Stimulated activated CD4-positive, alpha-beta T cell treated with anti-CD3 and anti-CD28 coated beads, Interleukin-1b, Interleukin-23, amount 100 ng/mL, for 1 hour (primary cell): ENCODE measurements at places on chromosomes 5 and 9.

GRCh38 chr9:127944586-127945218, 7.0 kb upstream of the DPM2 start:
- no peak for DNase-seq

GRCh38 chr9:111195766-111196165, 134.3 kb downstream of the OR2K2 start:
- DNase-seq = no peak

GRCh38 chr9:6942406-6942805, 184.6 kb downstream of the KDM4C start:
- no peak for DNase-seq

GRCh38 chr5:15266229-15266628, 233.8 kb upstream of the FBXL7 start:
- no peak for DNase-seq

DNA sequence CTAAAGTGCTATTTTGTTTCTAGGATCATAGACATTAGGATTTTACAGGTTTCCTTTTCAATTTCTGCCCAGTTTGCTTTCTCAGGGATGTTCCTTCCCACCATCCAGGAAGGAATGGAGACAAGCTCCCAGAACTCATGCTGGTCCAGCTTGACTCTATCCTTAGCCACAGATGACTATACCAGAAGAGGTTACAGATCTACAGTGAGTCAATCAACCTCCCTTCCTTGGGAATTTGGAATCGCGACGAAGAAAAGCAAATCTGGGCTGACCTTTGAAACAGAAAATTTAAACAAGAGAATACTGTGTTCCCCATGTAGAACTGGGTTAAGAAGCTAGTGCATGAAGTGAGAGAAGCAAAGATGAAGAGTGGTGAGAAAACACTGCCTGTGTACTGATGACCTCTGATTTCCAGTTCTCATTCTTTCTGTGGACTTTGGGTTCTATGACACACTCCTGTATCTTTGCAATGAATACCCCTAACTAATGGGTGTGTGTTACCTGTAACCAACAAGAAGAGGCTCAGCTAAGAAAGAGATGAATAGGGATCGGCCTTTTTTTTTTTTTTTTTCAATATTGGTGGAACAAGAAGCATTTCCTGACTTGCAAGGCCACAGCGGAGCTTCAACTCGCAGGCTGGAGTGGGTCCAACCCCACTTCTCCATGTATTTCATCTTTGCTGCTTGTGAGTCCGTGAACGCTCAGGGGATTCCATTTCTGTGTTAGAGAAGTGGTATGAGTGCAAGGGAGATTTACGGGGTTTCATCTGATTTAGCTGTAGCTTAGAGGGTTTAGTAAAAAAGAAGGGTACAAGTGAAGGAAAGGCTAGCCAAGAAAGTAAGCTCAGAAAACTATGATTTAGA, 563.9 kb upstream of the CLINT1 start:
- no peak for DNase-seq

DNA sequence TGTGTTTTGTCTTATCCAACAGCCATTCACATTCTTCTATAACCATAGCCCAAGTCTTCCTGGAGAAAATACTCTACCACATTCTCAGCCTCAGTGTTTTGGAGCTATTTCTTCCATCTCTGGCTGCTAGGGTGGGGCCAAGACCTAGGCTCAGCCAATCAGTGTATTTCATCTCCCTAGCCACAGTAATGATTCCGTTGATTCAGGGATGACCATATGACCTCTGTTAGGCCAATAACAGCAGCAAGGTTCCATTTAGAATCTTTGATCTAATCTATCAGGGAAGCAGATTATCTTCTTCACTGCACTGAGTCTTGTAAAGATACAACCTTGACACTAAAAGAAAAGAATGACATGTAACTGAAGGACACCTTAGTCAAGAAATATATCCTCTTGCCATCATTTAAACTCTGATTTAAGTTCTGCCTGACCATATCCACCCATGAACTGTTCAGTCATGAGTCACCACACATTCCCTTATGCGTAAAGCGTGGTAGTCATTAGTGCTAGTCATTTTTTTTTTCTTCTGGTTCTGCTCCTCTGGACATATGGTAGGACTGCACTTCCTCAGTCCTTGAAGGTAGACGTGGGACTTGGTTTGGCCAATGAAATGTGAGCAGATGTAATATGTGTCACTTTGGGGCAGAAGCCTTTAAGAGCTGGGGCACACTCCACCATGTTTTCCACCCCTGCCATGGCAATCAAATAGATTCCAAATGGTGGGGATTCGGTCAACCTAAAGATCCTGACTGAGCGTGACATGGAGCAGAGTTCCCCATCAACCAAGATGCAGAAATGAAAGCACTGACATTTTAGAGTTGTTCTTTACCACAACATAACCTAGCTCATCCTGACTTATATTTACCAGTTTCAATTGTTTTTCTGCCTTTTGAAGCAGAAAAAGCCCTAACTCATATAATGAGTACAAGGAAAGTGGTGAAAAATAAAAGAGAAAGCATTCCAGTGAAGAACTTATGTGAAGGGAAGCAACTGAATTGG, 12.7 kb upstream of the PRELID2 start:
- no peak for DNase-seq

DNA sequence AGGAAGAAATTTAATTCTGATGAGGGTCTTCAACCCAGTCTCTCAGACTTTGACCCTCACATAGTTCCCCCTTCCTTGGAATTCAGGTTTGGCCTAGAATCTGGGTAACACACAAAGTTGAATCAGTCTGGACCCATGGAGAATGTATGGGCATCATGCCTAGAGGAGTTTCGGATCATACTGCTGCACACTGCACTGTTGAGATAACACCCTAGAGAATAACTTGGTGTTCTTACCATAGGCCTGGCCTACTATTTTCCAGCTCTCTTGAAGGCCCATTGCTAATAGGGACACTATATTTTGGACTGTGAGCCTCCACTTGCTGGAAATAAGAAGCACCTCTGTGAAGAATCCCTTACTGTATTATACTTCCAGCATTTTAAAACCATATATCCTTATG, 413.5 kb downstream of the PLK2 start:
- no peak for DNase-seq

DNA sequence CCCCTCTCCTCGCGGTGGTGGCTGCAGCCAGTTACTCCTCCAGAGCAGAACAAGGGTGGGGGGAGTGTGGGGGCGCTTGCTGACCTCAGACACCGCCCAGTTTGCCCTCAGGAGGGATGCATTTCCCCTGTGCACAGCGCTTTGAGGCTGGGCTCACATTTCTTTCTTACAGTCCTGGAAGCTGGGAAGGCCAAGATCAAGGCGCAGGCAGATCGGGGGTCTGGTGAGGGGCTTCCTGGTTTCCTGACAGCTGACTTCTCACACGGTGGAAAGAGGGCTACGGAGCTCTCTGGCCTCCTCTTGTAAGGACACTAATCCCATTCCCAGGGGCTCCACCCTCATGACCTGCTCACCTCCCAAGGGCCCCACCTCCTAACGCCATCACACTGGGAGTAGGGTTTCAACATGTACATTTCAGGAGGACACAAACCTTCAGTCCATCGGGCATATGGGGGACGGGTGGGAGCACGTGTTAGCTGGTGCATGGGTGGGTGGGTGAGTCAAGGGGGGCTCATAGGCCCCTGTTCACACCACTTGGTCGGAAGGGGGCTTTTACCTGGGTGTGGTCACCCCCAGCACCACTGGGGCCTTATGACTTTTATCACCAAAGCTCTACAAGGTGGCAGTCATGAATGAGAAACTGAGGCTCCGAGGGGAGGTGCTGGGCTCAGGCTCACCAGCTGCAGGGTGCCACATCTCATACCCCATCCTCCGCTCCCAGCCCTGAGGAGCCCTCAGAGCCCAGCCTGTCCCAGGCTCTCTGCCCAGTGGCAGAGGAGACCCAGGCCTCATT, 7.7 kb upstream of the SCGB3A1 start:
- DNase-seq = no peak

DNA sequence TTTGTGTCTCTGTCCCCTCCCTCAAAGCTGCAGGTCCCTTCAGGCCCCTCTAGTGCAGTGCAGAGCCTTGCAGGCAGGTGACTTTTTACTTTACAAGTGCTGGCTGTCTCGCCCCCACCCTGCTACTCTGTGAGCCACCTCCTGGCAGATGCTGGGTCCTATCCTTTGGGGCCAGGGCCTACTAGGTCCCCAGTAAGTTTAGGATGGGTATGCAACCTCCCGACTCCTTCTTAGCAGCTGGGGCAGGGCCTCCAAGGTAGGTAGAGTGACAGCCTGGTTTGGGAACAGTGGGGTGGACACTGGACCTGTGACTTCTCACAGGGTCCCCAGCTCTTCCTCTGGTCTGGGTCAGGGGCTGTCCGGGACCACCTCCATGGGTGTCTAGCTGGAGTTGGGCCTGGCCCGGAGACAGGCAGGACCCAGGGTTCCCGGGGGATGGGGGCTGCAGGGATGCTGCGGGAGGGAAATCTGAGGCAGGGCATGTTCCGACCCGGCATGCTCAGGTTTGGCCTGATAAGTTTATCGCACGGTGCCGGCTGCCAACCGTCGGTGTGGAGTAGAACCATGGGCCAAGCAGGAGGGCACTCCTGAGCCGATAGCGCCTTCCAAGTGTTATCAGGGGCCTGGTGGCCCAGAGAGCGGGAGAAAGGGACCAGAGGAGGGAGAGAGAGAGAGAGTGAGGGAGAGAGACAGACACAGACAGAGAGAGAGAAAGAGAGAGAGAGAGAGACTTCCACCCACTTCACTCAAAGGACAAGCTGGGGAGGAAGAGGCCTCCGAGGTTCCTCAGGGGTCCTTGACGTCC, 20.5 kb downstream of the GFI1B start:
- no peak for DNase-seq

DNA sequence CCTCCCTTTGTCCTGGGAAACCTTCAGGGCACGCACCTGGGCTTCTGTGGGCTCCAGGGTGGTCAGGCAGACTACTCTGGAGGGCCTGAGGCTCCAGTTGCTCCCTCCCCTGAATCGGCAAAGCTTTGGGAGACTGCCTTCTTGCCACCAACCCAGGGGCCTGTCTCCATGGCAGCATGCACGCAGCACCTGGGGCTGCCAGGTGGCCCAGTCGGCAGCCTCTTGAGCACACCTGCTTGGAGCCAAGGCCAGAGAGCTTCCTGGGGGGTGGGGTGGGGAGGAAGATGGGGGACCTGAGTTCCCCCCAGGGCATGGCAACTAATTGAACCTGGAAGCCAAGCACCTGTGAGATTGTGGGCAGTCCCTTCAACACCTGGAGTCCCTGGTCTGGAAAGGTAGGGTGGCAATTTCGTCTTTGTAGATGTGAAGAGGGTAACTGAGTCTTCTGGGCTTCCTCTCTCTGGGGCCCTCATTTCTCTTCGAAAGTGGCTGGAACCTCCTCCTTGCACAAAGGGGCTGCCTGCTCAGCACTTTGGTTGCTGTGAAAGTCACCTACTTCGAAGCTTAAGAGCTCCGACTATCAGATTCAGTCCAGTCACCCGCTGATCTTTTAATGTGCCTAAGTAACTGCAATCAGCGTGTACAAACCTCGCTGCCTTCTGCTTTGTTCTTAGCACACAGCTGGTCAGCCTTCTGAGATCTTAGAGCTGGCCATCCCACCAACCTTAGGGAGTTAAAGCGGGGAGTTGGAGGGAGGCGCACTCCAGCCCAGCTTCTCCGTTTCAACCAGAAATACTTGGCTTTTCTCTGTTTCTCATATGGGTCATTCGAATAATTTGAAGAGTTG, 4.0 kb downstream of the RNF183 start:
- DNase-seq = no peak

- no peak for DNase-seq
Observed at GRCh38 chr5:10222326-10222725, 27.4 kb downstream of the ATPSCKMT start.

- DNase-seq = no peak
Observed at GRCh38 chr9:102445906-102446305, 549.2 kb upstream of the CYLC2 start.

GRCh38 chr9:37669232-37669631, 18.5 kb downstream of the FRMPD1 start:
- DNase-seq = no peak

DNA sequence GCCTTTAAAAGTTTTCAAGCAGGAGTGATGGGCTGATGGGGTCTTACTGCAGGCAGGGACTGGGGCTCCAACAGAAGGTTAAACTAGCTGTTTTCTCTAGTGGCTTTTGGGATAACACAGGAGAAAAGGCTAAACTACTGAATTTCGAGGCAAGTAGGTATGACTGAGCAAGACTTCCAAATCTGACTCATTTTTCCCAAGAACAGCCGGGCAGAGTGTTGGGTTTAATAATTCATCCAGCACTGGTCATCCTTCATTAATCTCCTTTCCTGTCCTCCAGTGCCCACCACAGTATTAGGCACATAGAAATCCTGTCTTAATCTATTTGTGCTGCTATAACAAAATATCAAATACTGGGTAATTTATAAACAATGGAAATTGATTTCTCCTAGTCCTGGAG, 20.5 kb downstream of the MSX2 start:
- DNase-seq = no peak

DNA sequence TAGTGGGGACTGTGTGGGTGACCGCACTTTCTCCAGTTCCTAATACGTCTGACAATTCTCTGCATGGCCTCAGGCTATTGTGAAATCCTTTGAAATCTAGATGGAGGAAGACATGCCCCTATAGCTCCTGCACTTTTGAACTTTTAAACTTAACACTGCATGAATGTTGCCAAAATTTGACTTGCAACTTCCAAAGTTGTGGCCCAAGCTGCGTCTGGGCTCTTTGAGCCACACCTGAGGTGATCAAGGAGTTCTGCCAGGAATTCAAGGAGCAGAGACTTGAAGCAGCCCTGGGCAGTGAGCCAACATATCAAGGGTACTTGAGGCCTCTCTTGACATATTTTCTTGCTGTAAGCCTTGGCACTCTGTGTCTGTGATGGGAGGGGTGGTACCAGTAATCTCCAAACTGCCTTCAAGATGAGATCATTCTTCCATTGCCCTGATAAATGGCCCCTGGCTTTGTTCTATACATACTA, 1336.1 kb upstream of the CDH9 start:
- no peak for DNase-seq

- no peak for DNase-seq
Observed at GRCh38 chr9:77697238-77697984, 49.3 kb upstream of the GNA14 start.

DNA sequence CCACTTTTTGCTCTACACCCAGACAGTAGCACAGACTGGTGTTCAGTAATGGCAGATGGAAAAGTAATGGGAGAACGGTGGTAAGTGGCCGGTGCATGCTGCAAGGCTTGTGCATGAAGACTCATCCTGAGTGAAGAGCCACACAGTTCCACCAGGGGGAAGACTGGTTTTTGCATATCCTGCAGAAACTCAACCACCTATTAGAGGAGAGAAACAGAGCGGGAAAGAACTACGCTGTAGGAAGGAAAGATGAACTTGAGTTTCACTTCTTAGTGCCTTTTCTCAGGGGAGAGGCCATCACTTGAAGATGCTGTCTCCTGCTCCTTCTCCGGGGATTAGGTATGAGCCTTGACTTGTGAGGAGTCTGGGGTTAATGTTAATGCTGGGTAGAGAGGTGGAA, 9.4 kb upstream of the PRSS3 start:
- no peak for DNase-seq
